Activated T-helper 2 cell treated with anti-CD3 and anti-CD28 coated beads, Interferon-gamma antibody, Interleukin-2, Interleukin-4, amounts not matched to agents 10 μg/mL and 5 μg/mL and 100 μg/mL, durations not matched to agents 14 hours and 24 hours and 36 hours (primary cell): ENCODE measurements at places on chromosomes 12 and 14. TPM values are rescaled to one million over a fixed set of nuclear protein-coding genes. Genes with fewer than 3 reads are reported as not detected.

The ETV6 gene
- 68.2 and 69.4 TPM in 2 replicates for total RNA-seq

GRCh38 chr14:32588448-32589320 lies 259.6 kb downstream of the AKAP6 start:
- H3K36me3 ChIP-seq = no peaks in the 10 kb centered on the region
- no peaks in the 10 kb centered on the region for H3K4me1 ChIP-seq
- H3K27ac ChIP-seq = no peak overlapping the region
- no peaks in the 10 kb centered on the region for H3K27me3 ChIP-seq
- no peak for DNase-seq
- no peak overlapping the region for H3K4me3 ChIP-seq

The TSHR gene
- total RNA-seq = not detected in 2 replicates

The NPFF gene
- not detected in 2 replicates for total RNA-seq

DNA sequence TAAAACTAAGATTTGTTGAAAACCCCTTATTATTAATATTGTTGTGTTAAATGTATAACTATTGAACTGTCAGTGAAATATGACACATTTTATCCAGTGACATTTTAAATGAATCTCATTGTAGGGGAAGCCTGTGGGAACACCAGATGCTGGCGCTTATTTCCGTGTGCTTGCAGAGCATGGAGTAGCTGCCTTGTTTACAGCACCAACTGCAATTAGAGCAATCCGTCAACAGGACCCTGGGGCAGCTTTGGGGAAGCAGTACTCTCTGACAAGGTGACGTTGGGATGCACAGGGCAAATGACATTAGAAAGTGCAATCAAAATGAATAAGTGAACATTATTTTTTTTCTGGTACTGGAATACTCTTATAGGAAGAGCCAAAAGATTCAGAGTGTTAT lies 96.8 kb downstream of the ACSS3 start:
- H3K4me3 ChIP-seq = no peak overlapping the region
- no peaks in the 10 kb centered on the region for H3K4me1 ChIP-seq
- no peaks in the 10 kb centered on the region for H3K36me3 ChIP-seq
- DNase-seq = no peak

The KRT72 gene
- total RNA-seq = not detected in 2 replicates

DNA sequence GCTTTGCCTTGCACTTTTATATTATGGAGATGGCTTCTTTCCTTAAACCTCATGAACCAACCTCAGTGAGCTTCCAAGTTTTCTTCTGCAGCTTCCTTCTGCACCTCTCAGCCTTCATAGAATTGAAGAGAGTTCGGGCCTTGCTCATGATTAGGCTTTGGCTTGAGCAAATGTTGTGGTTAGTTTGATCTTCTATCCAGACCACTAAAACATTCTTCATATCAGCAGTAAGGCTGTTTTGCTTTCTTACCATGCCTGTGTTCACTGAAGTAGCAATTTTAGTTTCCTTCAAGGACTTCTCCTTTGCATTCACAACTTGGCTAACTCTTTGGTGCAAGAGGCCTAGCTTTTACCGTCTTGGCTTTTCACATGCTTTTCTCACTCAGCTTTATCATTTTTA lies 125.4 kb downstream of the SNAPC1 start:
- no peak overlapping the region for H3K27ac ChIP-seq
- DNase-seq = no peak
- H3K36me3 ChIP-seq = no peaks in the 10 kb centered on the region
- H3K4me1 ChIP-seq = peaks cover 17% of the 10 kb centered on the region
- peaks cover 27% of the 10 kb centered on the region for H3K27me3 ChIP-seq

The LIN7A gene
- total RNA-seq = 0.48 and 0.68 TPM in 2 replicates

The EXD2 gene
- total RNA-seq = 6.6 and 8.1 TPM in 2 replicates

- H3K36me3 ChIP-seq = no peaks in the 10 kb centered on the region
- no peak for DNase-seq
Observed at GRCh38 chr12:119501052-119501451, 92.5 kb upstream of the TMEM233 start.

The ADCY4 gene
- 1.5 and 2.3 TPM in 2 replicates for total RNA-seq

DNA sequence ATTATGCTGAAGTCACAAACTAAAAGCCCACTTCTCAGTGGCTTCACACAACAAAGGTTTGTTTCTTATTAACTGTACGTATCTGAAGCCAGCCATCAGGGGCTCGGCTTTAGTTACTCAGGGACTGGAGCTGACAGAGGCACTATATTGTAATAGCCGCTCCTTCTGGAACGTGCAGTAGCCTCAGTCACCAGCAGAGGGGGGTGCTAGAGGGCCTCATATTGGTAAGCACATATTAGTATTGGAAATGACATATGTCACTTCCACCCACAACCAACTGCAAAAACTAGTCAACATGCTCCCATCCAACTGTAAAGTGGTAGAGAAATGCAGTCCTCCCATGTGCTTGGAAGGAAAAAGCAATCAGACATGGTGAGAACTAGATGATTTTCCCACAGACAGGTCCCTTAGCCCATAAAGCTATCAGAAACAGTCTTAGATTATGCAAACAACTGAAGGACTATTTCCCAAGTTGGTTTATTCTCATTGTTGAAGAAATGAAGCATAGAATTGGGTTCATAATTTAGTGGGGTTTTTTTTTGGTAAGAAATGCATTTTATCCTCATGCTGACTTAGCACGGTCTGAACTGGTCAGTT lies 183.6 kb upstream of the G2E3 start:
- no peaks in the 10 kb centered on the region for H3K4me1 ChIP-seq
- H3K36me3 ChIP-seq = no peaks in the 10 kb centered on the region
- H3K27me3 ChIP-seq = peaks cover 17% of the 10 kb centered on the region
- H3K4me3 ChIP-seq = no peak overlapping the region
- no peak overlapping the region for H3K27ac ChIP-seq

The KRT82 gene
- not detected in 2 replicates for total RNA-seq

The TAS2R10 gene
- not detected in 2 replicates for total RNA-seq

GRCh38 chr14:51676549-51676948 lies 24.8 kb downstream of the FRMD6 start:
- H3K27me3 ChIP-seq = peaks cover 1% of the 10 kb centered on the region
- H3K27ac ChIP-seq = no peak overlapping the region
- peaks cover 13% of the 10 kb centered on the region for H3K4me1 ChIP-seq
- no peak for DNase-seq
- H3K36me3 ChIP-seq = no peaks in the 10 kb centered on the region

GRCh38 chr14:35370969-35371368 lies 33.6 kb downstream of the NFKBIA start:
- H3K4me1 ChIP-seq = peaks cover 27% of the 10 kb centered on the region
- no peak overlapping the region for H3K27ac ChIP-seq
- no peaks in the 10 kb centered on the region for H3K27me3 ChIP-seq
- DNase-seq = no peak

The SDR9C7 gene
- not detected in 2 replicates for total RNA-seq
